ENCODE measurements at places on chromosomes 5 and 9.

DNA sequence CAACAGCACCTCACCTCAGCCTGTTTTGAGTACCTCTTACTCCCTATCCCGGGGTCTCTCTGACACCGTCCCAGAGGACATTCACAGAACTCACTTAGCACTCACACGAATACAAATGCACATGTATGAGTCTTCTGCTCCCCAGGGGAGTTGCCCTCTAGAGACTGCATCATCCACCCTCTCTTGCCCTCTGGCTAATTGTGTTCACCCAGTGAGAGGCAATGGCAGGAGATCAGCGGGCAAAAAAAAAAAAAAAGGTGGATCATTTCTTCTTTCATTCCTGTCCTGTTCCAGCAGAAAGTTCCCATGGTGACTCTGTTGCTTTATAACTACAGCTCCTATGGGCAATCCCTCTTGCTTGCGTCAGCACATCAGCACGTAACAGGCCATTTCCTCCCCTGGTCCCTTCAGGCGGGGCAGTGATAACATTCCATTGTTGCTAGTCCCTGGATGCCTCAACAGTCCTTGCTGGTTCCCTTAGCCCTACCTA is 23.5 kb upstream of the SNX2 start:
- no peak for DNase-seq

- no peak for DNase-seq
Observed at GRCh38 chr9:82957529-82958379, 105.2 kb downstream of the RASEF start.

- no peak for DNase-seq
Observed at GRCh38 chr5:173858670-173859407, 29.3 kb upstream of the CPEB4 start.

- DNase-seq, result no peak
Observed at GRCh38 chr5:16283791-16284190, 104.2 kb upstream of the MARCHF11 start.

- no peak for DNase-seq
Observed at GRCh38 chr9:123312306-123312877, 43.6 kb upstream of the CRB2 start.

GRCh38 chr5:86646671-86647070 is 28.9 kb downstream of the COX7C start:
- no peak for DNase-seq

DNA sequence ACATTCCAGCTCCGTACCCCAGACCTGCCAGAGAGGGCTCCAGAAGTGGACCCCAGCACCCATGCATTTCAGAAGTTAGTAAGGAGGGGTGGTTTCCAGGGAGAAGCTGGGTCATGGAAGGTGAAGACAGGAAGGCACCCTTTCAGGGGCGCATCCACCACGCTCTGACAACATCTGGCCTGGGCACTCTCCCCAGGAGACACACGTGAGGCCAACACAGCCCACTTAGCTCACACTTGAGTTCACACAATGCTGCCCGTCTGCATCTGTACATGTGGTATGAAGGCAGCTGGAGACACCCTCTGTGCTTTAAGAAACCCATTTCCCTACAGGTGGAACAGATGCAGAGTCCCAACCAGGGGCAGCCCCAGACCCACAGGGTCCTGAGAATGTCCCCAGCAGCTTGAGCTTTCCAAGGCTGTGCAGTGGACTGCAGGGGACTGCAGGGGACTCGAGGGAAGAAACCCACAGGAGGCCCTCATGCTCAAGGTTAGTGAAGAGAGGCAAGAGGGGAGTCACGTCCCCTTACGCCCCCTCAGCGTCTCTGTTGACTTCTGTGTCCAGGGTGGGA is 326.8 kb upstream of the IRX1 start:
- no peak for DNase-seq

- DNase-seq, result no peak
Observed at GRCh38 chr5:69454460-69455249, 37.9 kb upstream of the OCLN start.

DNA sequence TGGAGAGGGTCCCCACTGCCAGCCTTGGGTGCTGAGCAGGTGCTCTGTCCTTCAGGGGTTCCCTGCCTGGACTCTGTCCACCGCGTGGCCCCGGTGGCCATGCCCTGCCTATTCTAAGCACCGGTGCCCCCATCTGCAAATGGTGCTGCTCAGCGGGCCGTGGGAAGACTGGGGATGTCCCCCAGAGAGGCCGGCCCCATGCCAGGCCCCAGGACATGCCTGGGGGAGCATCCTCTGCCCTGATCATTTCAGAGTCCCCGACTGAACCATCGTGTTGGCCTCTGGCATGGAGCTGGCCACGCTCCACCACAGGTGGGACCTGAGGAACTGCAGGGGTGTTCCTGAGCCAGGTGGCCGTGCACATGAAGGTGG is 64.7 kb downstream of the RXRA start:
- no peak for DNase-seq

GRCh38 chr5:749101-749670 is 35.3 kb downstream of the ZDHHC11B start:
- no peak for DNase-seq

- DNase-seq, result no peak
Observed at GRCh38 chr5:82097-82496, 9.9 kb upstream of the PLEKHG4B start.

GRCh38 chr9:89742660-89743059 is 137.8 kb downstream of the GADD45G start:
- no peak for DNase-seq

DNA sequence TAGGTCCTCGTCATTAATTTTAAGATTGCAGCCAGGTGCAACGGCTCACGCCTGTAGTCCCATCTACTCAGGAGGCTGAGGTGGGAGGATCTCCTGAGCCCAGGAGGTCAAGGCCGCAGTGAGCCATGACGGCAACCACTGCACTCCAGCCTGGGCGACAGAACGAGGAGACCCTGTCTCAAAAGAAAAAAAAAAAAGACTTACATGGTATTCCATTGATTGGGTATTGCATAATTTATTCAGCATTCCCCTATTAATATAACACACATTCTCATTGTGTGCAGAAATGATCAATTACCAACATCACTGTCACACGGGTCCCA is 62.9 kb downstream of the DUSP1 start:
- DNase-seq, result no peak

GRCh38 chr9:35748242-35748857 is 678 bp downstream of the GBA2 start:
- DNase-seq, result no peak

DNA sequence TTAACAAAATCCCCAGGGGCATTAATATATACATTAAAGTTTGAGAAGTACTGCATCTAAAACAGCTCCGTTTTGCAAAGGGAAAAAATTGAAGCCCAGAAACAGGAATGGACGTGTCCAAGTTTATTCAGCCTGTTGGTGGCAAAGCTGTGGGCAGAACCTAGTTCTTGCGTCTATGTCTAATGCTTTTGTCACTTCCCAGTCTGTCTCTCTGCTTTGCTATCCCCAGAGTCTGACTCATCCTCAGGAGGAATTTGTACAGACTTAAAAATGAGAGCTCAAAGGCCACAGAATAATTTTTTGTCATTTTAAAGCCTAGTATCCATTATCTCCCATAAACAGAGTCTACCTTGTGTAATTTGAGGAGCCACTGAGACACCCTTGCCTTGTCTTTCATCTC is 330.9 kb upstream of the GRIA1 start:
- no peak for DNase-seq

- DNase-seq, result no peak
Observed at GRCh38 chr9:98187926-98188325, 4.5 kb downstream of the CORO2A start.

DNA sequence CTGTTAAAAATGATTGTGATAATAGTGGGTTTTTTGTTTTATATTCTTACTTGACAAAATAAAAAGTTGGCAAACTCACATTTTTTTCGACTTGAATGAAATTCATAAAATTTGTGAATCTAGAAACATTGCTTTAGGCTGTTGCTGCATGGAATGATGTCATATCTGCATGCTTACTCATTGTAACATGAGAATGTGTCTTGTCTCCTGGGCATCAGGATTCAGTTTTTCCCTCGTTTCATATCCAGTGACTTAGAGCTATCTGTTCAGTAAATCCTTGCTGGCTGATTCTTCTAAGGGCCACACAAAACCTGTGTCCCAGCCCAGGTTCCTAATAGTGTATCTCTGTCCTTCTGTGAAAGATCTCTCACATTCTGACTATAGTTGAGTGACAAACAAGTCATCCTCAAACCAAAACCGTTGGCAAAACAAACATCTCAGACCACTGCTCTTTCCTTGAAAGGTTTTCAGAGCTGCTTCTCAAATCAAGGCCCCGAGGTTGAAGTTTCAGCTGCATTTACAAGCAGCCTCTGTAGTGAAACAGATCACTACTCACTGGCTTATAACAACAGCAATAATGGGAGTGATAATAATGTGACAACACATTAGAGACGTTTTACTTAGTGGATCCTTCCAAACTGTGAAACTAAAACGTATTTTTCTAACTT is 95.0 kb downstream of the NPR3 start:
- no peak for DNase-seq

- DNase-seq, result no peak
Observed at GRCh38 chr9:94181408-94182181, 77.5 kb upstream of the ZNF169 start.

DNA sequence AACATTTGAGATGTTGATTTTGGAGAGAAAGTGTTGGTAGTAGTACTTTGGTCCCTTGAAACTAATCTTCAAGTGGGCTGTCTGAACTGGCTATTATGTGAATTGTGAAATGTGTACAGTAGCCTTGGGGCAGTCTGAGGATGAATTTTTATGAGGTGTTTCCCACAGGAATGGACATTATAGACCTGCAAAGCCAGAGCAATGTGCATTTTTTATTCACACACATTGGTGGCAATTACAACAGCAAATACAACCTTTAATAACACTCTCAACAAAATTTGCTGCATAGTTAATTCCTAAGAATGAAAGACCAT is 147.0 kb downstream of the PAM start:
- DNase-seq, result no peak

- DNase-seq, result no peak
Observed at GRCh38 chr5:111734013-111734412, 23.0 kb downstream of the NREP start.

Measured in caudate nucleus (tissue), 63 donors.